ENCODE measurements at places on chromosomes 5 and 9.
A peak's percentile ranks its signal among the peaks of the same experiment; 100 is the strongest.

DNA sequence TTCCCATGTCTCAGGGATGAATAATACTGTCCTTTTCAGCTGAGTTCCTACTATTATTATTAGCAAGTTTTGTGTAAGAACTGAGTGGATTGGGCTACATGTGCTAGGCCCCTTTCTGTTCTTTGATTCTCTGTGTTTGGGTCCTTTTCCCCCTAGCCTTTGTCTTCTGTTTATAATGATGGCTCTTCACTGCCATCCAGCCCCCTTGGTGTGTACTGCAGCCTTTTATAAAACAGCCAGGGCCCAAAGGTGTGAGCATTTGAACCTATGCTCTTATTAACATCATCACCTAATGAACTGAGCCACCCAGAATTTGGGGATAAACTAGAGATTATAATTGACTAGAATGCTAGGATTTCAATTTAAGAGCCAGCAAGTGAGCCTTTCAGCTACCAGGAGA lies 52.6 kb downstream of the PLAC8L1 start:
- DNase-seq: no peak

GRCh38 chr9:37707748-37708147 lies 45.9 kb upstream of the TRMT10B start:
- DNase-seq: no peak

DNA sequence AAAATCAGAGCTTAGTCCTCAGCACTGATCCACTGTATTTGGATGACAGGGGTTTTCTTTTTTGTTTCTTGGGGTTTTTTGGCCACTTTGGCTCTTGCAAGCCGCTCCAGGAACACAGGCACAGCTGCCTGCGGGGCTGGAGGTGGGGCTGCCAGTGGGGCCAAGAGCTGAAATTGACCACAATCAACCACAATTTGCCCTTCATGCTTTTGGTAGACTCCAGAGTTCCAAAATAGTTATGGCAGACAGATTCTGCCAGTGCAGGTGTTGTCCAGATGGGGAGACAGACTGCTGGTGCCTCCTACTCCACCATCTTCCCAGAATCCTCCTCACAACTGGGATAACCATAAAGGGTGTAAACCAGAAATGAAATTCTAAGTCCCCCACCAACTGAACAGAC lies 36.5 kb downstream of the PLEKHG4B start:
- DNase-seq: no peak

DNA sequence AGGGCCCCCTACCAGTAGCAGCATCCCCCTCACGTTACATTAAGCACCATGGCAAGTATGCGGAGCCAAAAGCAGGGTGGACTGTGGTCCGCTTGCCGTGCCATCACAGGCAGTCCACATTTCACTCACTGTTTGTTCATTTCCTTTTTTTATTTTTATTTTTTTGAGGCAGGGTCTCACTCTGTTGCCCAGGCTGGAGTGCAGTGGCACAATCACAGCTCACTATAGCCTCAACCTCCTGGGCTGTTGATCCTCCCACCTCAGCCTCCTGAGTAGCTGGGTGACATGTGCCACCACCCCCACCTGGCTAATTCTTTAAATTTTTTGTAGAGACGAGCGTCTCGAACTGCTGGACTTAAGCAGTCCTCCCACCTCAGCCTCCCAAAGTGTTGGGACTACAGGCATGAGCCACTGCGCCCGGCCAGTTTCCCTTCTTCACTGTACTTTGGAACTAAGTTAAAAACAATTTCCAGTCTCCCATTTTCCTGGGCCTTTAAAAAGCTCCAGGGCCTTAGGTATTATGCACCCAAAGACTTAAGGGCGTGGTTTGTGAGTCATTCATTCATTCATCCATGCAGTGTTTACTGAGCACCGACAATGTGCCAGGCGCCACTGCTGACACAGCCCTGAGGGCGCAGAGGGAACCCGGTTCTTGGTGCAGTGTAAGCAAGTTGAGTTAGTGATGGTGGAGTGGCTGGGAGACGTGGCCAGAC lies 19.9 kb downstream of the PRRX2 start:
- DNase-seq: no peak

- peak; percentile 97 for DNase-seq
These were observed 502.4 kb downstream of the GADD45G start for GRCh38 chr9:90107040-90107725.

DNA sequence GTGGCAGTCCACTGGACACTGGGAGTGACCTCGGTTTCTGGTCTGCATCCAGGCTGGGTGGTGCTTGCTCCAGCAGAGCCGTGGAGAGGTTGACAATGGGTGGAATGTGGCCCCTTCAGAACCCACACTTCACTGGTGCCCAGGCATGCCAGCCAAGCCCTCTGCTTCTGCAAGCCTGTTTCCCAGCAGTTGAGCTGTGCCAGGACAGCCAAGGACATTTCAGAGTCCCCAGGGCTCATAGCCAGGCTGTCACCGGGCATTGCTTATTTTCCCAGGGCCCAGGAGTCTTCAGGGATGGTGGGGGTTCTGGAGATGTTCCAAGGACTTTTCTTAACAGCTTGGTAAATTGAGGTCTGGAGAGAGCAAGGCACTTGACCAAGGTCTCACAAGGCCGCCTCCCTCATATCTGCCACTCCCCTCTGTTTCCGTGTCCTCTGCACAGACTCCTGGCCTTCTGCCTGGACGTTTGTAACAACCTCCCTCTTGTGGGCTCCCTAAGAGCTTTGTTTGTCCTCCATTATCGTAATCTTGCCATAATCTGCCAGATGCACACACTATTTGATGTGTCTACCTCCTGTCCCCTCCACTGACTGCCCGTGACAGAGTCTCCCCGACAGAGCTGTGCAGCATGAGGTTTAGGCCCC lies 3.8 kb upstream of the NDST1 start:
- peak; percentile 90 for DNase-seq

DNA sequence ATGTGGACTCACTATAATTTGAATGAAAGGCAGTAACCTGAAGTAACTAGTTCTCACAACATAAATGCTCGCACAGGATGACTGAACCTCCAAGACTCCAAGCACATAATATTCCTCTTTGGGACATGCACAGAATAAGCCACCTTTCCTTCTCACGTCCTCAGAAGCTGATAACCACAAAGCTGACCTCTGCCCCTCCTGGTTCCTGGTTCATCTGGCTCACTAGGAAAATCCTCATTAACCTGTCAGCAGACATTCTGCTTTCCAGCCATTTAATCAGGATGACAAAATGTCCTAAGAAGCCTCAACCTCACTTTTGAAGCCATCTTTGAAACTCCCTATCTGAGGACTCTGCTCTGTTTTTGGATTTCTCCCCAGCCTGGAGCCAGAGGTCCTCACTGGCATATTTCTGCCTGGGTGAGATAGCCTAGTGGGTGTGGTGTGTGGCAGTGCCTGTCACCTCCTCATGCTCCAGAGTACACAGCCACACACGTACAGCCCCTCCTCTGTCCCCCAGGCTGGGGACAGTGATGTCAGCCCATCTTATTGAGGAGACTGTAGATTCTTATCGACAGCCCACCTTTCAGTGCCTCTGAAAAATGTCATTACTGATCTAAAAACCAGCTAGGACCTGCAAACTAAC lies 10.3 kb downstream of the ANKH start:
- DNase-seq: no peak

GRCh38 chr9:91994422-91994821 lies 44.4 kb upstream of the ROR2 start:
- peak; percentile 69 for DNase-seq

GRCh38 chr9:125280945-125281344 lies 19.3 kb downstream of the GAPVD1 start:
- DNase-seq: no peak

DNA sequence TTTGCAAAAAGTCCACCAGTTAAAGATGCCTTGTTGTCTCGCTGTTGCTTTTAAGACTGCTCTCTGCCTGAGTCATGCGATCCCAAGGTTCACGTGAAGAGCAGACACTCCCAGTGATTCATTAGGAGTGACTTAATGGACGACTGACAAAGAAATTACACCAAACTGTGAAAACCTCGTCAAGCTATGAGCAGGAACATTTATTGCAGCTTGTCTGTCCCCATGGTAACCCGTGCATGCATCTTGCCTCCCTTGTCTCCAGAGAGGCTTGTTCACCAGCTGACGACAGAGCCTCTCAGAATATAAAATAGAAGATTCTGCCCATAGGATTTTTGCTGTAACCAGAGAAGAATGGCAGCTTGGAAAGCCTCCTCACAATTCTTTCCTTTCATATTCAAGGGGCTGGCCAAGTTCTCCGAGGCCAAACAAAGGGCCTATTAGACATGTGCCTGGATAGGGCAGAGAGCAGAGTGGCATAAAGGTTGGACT lies 352.7 kb downstream of the SPOCK1 start:
- no peak for DNase-seq

DNA sequence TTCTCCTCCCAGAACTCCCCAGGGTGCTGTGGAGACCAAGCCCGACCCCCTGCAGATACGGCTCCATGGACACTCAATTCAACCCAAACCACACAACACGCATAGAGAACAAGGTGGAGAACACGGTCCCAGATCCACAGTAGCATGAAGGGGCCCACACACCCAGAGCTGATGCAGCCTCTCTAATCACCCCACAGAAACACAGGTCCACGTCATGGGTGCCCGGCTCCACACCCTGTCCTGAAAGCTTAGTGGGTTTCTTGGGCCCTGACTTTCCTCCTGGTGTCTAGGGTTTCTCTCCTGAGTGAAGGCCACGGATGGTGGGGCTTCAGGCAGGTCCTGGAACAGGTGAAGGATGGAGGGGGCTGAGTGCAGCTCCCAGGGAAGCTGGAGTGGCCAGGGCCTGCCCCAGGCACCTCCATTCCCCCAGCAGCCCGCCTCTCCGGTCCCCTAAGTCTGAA lies 1.5 kb upstream of the SLC23A1 start:
- no peak for DNase-seq

GRCh38 chr9:84271531-84271900 lies 69.0 kb downstream of the SLC28A3 start:
- no peak for DNase-seq

DNA sequence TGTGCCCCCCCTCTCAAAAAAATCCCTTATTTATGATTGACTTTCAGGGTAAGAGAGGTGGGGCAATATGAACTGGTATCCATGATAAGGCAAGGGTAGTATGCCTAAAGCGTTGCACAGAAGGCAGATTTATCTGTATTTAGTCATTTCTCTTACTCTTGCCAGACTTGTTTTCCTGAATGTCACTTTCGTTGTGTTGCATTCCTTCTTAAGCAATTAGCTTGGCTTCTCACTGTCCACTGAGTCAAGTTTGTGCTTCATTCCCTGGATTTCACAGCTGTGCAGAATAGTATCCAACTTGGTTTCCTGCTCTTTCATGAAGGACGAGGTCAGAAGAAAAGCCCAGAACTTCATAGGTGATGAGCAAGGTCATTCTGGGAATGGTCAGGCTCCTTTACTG lies 301.5 kb upstream of the ACTBL2 start:
- DNase-seq: no peak

DNA sequence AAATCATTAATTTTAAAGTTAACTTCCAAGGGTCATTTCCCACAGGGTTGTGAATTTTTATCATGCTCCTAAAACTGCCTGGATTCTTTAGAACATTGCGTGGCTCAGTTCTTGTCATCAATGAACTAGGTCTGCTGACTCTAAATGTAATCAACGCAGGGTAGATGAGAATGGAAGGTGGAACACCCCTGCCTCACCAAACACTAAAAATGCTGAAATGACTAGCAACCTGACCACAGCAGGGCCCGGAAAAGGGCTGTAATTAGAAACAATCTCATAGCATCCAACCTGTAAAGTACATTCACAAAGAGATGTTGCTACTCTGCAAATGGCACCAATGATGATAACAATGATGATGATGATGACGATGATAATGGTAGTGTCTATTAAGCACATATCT lies 356.9 kb downstream of the DEPDC1B start:
- no peak for DNase-seq

DNA sequence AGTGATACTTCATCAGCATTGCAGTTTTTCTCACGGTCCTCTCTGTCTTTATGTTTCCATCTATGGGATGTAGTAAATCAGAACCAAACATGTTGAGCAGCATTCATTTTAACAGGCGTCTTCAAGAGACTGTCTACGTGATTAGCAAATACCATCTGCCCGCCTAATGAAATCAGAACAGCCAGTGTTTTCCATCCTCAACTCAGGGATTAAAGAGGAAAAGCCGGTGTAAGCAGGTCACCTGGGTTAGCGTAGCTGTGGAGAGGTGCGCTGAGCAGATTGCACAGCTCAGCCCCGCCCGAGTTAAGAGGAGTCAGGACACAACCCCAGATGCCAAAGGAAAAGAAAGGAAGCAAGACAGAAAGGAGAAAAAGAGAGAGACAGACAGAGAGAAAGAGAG lies 54.3 kb upstream of the ANKRD33B start:
- no peak for DNase-seq

GRCh38 chr5:124056991-124057723 lies 545.2 kb downstream of the CSNK1G3 start:
- peak; percentile 79 for DNase-seq

DNA sequence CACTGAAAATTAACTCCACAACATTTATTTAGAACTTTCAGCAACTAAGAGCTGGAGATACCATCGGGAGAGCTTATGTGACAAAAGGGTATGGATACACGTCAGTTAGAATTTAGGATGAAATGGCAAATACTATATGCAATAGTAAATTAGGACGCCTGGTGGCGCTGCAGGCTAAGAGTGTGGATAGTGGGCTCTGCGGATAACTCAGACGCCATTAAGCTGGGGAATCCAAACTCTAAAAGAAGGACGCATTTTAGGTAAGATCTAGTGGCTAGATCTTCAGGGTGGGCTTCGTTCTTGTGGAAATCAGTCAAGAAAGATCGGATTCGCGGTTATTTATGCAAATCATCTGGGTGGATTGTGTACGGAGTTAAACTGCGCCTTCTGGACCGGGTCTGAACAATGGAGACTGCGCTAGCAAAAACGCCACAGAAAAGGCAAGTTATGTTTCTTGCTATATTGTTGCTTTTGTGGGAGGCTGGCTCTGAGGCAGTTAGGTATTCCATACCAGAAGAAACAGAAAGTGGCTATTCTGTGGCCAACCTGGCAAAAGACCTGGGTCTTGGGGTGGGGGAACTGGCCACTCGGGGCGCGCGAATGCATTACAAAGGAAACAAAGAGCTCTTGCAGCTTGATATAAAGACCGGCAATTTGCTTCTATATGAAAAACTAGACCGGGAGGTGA lies at the start of gene PCDHB5:
TSS of gene PCDHB5 (plus strand) at position 177 of the 688 bp plus-strand sequence. CDS start at position 406, 229 bp downstream.
- no peak for DNase-seq

DNA sequence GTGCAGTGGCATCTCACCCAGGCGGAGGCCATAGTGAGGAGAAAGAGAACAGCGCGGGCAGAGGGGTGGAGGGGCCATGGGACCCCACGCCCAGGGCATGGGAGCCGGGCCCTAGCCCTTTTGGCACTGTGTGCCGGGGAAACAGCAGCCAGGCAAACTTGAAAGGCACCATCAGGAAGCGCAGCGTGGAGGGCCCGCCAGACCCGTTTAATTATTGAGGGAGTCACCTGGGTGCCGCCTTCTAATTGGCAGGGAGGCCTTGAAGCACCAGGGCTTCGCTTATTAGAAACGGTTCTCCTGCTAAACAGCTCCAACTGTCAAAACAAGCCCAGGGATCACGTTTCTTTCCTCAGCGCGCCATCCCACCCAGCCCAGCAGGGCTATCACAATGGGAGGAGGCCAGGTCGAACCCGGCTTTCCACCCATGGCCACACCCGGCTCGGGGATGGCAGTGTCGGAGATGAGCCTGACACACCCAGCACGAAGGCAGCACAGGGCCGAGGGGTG lies 104.6 kb upstream of the SARDH start:
- DNase-seq: peak; percentile 62
